Ascending aorta (tissue), 2 donors: ENCODE measurements at places on chromosomes 2 and 18. TPM values are rescaled to one million over a fixed set of nuclear protein-coding genes. Genes with fewer than 3 reads are reported as not detected.

CACNB4 gene
- total RNA-seq = 3.7 TPM

TOGARAM2 gene
- total RNA-seq = not detected

NPC1 gene
- total RNA-seq = 21.6 TPM

SCTR gene
- not detected for total RNA-seq

DNA sequence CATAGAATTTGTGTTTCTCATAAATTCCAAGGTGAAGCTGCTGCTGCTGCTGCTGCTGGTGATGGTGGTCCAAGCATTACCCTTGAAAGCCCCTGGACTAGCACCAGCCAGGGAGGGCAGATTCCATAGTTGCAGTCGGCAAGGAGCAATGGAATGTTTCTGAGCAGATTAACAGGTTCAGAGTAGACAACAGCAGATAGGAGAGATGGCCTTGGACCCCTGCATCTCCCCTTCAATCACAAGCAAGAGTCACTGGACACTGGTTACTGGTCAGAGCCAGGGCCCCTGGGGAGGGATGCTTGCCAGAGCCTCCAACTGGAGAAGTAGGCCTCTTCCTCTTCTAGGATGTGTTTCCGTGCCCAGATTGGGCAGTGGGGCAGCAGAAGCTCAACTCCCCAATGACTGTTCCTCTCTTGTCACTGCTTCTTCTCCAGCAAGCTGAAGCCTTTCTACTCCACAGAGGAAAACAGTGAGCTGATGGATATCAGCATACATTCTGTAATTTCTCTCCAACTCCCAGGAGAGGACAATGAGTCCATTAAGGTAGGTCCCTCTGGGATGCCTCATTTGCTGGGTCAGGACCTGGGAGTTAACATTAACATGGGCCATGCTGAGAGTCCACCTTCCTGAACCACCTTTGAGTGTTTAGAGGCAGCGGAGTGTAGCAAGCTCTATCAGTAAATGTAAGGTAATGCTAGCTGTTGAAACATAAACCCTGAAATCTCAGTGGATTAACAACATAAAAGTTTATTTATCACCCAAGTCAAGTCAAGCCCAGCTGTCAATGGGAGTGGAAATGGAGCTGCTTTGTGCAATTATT is 35.3 kb downstream of the MROH2A start:
- H3K27me3 ChIP-seq = no peaks in the 10 kb centered on the region
- H3K4me1 ChIP-seq = no peaks in the 10 kb centered on the region
- DNase-seq = no peak

POTEI gene
- total RNA-seq = not detected

- H3K27me3 ChIP-seq = no peaks in the 10 kb centered on the region
- H3K4me1 ChIP-seq = no peaks in the 10 kb centered on the region
- DNase-seq = no peak
- H3K36me3 ChIP-seq = no peaks in the 10 kb centered on the region
These were observed 108.5 kb downstream of the TMEM18 start for GRCh38 chr2:568639-569235.

HSBP1L1 gene
- total RNA-seq = 1.3 TPM

DNA sequence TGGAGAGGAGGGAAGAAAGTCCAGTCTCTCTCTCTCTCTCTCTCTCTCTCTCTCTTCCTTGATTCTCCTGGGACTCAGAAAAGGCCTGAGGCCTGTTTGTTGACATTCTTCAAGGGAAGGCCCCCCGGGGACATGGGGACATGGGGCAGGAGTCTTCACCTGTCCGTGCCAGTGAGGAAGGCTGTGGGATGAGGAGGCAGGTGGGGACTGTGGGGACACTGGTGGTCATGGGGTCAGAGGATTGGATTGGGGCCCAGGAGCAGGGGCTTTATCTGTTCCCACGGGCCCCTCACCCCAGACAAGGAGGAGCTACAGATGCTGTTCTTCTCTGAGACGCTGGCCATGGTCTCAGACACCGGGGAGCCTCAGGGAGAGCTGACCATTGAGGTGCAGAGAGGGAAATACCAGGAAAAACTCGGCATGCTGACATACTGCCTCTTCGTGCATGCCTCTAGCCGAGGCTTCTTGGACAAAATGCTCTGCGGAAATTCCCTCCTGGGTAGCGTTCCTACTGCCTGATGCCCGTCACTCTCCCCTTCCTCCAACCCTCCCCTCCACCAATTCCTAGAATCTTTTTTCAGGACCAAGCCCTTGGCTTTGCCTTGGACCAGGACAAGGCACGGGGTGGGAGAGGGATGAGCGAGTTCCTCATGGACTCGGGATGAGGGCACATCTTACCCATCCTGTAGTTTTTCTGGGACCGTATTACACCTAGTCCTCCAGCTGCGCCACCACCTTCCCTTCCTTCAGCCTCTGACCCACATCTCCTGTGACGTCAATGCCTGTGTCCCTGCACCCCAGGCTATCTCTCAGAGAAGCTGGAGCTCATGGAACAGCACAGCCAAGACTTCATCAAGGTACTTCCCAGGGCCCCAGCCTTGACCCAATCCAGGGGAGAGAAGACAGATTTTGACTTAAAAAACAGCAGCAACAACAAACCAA is 850 bp downstream of the CATIP start:
- H3K4me1 ChIP-seq = peaks cover 3% of the 10 kb centered on the region
- H3K36me3 ChIP-seq = no peaks in the 10 kb centered on the region
- no peaks in the 10 kb centered on the region for H3K27me3 ChIP-seq
- no peak overlapping the region for H3K27ac ChIP-seq

- no peak overlapping the region for H3K27ac ChIP-seq
- no peak overlapping the region for H3K4me3 ChIP-seq
- no peaks in the 10 kb centered on the region for H3K4me1 ChIP-seq
- H3K27me3 ChIP-seq = no peaks in the 10 kb centered on the region
- DNase-seq = no peak
These were observed 53.2 kb upstream of the CUL3 start for GRCh38 chr2:224638301-224638823.

HOXD1 gene
- total RNA-seq = 9.8 TPM

GRCh38 chr18:26183395-26184112 is 42.7 kb upstream of the TAF4B start:
- H3K27me3 ChIP-seq = no peaks in the 10 kb centered on the region
- H3K27ac ChIP-seq = no peak overlapping the region
- H3K4me1 ChIP-seq = no peaks in the 10 kb centered on the region
- no peak for DNase-seq

FAP gene
- total RNA-seq = 16.7 TPM

ITPRID2 gene
- total RNA-seq = 50.9 TPM

GALR1 gene
- not detected for total RNA-seq

ANKRD30BL gene
- not detected for total RNA-seq

DNA sequence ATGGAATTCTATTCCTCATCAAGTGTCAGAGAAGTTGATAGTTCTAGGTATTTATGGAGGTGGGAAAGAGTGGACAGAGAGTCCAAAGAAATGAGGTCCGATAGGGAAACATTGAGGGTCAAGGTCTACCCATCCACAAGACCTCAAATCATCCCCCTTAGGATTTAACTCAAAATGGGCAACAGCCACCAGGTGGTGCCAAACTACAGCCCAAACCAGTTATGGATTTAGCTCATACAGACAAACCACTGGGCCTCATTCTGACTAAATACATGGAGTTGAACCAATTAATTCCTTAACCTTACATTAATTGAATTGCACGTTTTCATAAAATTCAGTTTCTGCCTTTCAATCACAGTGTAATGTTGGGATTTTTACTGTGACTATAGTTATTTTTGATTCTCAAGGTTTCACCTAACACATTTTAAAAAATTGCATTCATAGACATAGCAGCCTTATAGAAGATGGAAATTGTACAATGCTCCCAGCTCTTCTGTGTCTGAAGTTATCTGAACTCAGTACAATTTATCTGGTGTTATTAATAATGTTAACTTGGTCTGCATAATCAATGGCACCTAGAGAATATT is 98.2 kb upstream of the HNMT start:
- no peaks in the 10 kb centered on the region for H3K36me3 ChIP-seq
- H3K27me3 ChIP-seq = no peaks in the 10 kb centered on the region
- H3K27ac ChIP-seq = no peak overlapping the region
- H3K4me3 ChIP-seq = no peak overlapping the region

GRCh38 chr2:170887496-170887895 is 41.6 kb upstream of the GORASP2 start:
- DNase-seq = no peak
- H3K27ac ChIP-seq = no peak overlapping the region
- H3K4me1 ChIP-seq = no peaks in the 10 kb centered on the region
- no peak overlapping the region for H3K4me3 ChIP-seq

DNA sequence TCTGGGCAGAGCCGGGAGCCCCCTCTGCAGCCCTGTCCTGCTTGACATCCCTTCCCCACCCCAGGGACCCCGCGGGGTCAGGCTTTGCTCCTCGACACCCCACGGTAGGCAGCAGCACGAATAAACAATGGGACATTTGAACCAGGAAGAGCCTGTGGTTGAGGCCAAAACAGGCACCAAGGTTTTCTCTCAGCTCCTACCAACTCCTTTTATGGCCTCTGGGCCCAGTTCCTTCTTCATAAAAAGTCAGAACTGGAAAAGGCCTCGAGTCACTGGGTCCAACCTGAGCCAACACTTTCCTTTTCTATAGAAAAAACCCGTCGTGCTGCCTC is 20.6 kb downstream of the TEX44 start:
- no peak for DNase-seq
- peaks cover 44% of the 10 kb centered on the region for H3K4me1 ChIP-seq
- H3K36me3 ChIP-seq = no peaks in the 10 kb centered on the region
- H3K4me3 ChIP-seq = peak overlapping the region; percentile 61

DNA sequence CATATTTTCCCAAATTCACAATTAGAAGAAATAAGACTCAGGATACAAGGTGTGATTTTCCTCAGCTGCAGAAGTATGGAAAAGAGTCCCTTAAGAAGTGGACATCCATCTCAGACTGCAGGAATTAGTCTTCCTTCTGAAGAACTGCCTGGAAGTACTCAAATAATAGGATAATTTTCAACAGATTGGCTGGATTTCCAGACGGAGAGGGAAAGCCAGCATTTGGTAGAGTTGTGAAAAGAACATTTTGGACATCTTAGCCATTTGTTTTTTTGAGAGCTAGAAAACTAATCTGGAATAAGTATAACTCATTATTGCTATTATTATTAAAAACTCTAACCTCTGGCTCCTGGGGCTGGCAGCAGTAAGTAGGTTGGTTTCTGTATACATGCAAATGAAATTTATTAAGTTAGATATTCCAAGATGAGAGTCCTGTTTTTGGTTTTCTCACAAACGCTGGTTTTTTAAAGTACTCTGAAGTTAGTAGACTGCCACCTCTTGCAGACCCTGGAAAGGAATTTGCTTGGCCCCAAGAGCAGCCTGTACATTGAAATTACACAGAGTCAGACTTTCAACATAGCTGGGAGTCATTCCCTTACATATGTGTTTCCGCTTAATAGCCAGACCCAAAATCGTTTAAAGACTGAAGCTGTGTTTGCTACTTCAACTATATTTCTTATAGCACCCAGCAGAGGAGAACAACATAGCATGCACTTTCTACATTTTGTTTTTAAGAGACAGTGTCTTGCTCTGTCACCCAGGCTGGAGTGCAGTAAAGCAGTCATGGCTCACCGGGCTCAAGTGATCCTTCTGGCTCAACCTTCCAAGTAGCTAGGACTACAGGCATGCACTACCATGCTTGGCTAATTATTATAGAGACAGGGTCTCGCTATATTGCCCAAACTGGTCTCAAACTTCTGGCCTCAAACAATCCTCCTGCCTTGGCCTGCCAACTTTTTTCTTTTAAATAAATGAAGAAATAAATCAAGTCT is 142.4 kb downstream of the THADA start:
- H3K27me3 ChIP-seq = no peaks in the 10 kb centered on the region
- no peaks in the 10 kb centered on the region for H3K36me3 ChIP-seq
- H3K4me3 ChIP-seq = no peak overlapping the region
- DNase-seq = no peak
- peaks cover 39% of the 10 kb centered on the region for H3K4me1 ChIP-seq
- no peak overlapping the region for H3K27ac ChIP-seq
